ENCODE measurements at places on chromosomes 5 and 9.

DNA sequence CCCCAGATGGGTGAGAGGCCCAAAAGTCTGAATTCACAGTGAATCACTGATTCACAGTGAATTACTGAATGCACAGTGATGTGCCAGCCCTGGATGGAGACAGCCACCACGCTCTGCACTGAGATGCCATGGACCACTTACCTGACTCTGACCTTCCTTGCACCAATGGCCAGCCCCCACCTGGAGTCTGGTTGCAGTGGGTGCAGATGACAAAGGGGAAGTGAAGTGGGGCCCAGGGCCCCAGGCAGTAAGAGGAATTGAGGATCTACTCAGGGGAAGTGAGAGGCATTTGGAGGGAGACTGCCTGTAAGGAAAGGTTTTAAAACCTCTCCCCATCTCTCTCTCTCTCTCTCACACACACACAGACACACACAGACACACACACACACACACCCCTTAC is 412.1 kb downstream of the CYLC2 start:
- no peak for DNase-seq

- no peak for DNase-seq
Measured at GRCh38 chr5:7010591-7010990, 297.4 kb downstream of the TENT4A start.

- DNase-seq = no peak
Measured at GRCh38 chr5:139659695-139660101, 11.5 kb downstream of the CXXC5 start.

DNA sequence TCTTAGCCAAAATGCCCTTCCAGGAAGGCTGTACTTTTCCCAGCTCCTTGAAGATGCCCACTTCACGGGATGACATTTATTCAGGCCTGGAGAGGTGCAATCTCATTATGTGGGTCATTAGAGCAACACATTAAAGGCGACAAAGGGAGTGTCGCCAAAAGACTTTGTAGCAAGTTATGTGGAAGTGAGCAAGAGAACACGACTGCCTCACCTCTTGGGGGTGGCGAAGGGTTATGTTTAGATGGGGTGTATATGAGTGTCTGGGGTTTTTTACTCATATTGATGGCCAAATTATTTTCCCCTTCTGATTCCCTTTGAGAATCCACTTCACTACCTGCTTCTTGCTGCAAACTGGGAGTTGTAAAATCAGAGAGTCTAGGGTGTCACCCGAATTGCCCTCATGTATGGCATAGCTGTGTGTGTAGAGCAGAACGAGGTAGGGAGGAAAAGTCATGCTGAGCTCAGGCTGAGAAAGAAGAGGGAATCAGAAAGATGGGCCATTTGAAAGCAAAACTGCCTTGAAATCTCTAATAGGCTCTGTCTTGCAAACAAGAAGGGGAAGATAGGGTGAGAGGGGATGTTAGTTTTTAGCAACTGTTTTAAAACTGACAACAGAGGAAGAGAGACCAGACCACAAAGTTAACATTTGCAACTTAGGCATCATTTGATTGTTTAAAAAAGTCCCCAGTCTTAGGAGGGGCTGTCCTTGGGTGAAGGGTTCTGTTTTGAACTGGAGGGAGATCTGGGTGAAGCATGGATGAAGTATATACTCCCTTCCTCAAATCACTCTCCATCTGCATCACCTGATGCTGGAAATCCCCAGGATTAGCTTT is 97.1 kb upstream of the IL12B start:
- DNase-seq = no peak

- peak; percentile 42 for DNase-seq
Measured at GRCh38 chr5:15620501-15620900, 120.5 kb downstream of the FBXL7 start.

- no peak for DNase-seq
Measured at GRCh38 chr5:149656576-149657182, 73.4 kb upstream of the PPARGC1B start.

DNA sequence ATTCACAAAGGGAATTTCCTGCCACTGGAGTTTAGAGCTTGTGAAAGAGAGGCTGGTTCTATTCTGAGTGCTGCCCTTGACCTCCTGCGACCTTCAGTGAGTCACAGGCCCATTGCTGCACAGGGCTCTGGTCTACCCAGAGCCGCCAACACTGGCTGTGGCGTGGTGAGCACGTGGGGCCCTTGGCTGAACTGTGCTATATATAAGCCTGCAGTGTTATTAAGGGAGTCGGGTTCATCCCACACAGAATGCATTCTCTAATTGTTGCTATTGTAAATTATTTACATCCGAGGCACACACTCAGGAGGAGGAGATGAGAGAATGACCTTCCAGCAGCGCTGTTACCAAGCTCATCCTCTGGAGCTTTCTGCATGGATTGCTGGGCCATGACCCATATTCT is 47.1 kb downstream of the BRINP1 start:
- no peak for DNase-seq

DNA sequence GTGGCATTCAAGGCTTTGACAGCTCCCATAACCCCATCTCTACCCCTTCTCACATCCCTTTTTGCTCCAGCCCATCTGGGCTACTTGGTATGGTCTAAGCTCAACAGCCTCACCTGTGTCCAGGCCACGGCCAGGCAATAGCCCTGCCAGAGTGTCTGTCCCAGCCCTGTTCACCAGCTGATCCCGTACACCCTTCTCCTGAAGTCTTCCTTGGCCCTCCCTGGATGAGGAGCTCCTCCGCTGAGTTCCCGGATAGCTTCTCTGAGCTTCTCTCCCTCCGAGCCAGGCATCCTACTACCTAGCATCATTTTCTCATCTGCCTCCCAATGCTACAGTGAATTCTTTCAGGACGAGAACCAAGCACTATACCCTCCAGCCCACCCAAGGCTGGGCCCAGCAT is 208.2 kb downstream of the DAB2IP start:
- DNase-seq = no peak

DNA sequence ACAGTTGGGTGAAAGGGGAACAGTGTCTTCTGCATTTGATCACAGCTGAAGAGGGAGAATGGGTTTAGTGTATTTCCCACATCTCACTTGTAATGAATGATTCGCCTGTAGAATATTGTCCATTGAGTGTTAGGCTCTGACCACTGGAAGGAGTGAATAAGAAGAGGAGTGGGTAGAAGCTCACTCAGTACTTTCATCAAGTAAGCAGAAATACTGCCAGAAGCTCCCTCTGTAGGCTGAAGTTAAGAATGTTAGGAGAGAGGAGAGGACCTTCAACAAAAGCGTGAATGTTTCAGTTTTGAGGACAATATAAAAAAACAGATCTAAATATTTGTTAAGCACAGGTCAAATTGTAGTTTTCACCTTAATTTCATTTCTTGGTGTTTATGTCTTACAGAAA is 27.5 kb downstream of the FSD1L start:
- peak; percentile 41 for DNase-seq

- no peak for DNase-seq
Measured at GRCh38 chr5:58454025-58454424, 5.9 kb downstream of the PLK2 start.

DNA sequence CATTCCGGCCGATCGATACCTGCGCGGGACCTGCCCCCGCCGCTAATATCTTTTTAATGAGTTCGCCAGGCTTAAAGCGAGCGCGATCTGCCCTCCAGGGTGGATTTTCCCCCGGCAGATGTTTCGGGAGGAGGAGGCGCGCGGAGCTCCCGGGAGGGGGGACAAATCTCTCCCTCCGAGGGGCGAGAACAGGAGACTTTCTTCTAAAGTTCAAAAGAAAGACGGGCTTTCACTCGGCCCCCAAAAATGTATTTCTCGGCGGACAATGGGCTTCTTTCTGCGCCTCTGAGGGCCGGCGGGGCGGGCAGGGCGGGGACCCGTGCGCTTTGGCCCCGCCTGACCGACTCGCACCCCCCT is 4.1 kb upstream of the PRDM12 start:
- DNase-seq = no peak

DNA sequence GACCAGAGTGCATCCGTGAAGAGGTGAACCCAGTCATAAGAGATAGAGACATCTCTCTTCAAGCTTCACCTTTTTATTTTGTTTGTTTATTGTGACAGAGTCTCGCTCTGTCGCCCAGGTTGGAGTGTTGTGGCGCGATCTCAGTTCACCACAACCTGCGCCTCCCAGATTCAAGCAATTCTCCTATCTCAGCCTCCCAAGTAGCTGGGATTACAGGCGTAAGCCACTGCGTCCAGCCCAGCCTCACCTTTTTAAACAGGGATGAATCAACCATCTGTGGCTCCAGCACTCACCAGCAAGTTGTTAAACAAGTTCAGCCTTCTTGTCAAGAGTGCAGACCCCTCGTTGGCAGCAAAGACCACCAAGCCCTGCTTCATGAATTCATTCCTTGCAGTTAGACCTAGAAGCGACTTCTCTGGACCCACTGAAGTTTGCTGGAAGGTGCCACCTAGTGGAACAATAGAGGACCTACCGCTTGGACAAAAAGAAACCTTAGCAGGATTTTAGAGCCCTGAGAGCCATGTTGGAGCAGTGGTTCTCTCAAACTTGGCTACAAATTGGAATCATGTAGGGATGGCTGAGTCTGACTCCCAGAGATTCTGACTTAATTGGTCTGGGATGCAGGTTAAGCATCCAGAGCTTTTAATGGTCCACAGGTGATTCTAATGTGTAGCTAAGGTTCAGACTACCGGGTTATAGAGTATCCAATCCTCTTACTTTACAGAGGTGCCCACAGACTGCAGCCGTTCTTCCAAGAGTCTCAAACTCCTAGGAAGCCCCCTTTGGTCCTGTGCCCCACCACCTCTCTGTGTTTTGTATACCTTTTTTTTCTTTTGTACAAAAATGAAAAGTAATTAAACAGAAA is 10.5 kb upstream of the GALNT10 start:
- DNase-seq = no peak

GRCh38 chr9:123686131-123686828 is 243.6 kb downstream of the DENND1A start:
- no peak for DNase-seq

DNA sequence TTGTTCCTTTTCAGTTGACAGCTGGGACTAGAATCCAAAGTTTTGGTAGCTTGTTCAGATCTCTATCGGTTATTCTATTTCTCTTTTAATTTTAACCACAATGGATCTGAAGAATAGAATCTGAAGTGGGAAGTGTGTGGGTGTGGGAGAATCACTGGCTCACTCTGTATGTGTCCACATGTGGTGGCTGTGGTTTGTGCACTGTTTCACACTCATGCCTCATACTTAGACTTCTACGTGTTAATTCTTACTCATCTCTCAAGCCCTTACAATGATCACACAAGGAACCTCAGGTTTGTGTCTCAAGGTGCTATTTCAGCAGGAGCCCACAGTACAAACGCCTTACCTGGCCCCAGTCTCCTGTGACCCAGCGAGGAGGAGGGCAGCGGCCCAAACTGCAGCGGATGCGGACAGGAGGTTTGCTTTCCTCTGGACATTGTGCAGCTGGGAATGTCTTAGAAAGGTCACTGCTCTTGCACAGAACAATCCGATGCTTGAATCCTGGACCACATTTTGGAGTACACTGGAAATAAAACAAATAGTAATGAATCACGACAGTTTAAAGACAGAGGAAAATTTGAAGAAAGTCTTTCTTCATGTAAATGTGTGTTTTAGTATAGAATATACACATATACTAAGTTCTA is 309.1 kb downstream of the ADAMTS6 start:
- peak; percentile 96 for DNase-seq

DNA sequence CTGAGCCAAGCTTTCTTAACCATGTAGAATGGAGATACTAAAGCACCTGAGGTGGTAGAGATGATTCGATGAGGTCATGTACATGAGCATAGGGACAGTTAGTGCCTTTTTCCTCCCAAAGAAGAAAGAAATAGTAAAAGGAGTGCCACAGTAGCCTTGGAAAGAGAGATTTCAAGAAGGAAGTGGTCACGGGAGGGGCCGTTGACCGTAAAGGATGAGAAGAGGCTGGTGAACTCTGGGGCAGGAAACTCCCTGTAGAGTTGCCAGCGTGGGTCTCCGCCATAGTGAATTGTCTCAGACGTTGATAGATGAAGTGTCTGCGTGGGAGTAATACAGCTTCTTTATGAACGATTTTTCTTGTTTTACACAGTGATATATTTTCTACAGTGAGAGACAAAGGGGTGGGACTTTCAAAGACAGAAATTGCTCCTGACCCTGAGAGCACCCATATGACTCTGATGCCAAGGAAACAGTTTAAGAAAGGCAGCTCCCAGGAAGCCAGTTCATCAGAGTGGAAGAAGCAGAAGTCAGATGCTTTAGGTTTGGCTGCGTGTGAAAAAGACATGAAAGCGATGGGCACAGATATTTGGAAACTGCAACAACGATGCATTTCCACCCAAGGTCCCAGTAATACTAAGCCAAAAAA is 41.3 kb downstream of the UGCG start:
- DNase-seq = no peak

DNA sequence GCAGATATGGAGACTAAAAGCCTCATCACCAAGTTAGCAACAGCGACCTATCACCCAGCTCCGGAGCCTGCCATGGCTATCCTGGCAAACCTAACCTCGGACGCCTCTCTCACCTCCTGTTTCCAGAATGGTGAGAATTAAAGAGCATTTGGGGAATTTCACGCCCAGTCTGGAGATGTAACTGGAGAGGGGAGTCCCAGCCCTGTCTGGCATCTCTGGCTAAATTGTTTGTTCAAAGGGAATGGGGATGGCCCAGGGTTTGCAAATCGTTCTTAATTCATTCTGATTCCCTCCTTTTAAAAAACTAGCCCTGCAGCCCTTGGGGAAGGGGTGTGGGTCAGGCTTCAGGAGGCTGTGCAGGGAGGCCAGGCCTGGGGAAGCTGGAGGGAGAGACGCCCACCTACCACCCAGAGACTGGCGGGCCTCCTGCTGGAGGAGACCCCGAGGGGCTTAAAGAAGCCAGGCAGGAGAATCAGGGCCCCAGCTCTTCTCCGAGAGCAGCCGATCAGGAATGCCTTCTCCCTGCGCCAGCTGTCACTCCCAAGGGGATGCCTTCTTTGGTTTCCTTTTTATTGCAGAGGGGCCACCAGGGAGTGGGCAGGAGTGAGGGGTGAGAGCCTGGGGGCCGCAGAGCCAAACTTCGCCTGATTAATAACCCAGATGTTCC is 964 bp upstream of the COL5A1 start:
- no peak for DNase-seq

GRCh38 chr9:134191455-134192209 is 27.3 kb upstream of the RNU6ATAC start:
- DNase-seq = no peak

DNA sequence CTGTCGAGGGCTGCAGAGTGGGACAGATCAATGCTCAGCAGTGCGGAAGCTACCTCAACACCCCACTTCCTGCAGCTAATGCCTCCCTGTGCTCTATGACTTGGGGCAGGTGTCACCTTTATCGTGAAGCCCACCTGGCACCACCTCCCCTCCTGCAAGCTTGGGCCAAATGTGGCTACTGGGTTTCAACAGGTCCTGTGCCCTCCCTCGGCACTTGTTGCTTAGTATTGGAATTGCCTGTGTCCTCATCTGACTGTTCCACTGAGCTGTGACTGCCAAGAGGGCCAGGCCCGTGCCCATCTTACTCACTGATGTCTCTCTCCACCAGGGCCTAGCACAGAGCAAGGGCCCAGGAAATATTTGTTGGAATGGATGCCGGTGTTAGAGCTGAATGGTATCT is 9.4 kb downstream of the SLC27A4 start:
- DNase-seq = no peak

- DNase-seq = no peak
Measured at GRCh38 chr9:134178394-134178767, 14.0 kb upstream of the RNU6ATAC start.

- no peak for DNase-seq
Measured at GRCh38 chr9:81132318-81132717, 557.0 kb downstream of the TLE1 start.

Data from non-pigmented ciliary epithelial cell (primary cell).